ENCODE measurements at places on chromosomes 1 and 21.

GRCh38 chr1:235423214-235423652 lies 56.0 kb downstream of the TBCE start:
- DNase-seq, result no peak

DNA sequence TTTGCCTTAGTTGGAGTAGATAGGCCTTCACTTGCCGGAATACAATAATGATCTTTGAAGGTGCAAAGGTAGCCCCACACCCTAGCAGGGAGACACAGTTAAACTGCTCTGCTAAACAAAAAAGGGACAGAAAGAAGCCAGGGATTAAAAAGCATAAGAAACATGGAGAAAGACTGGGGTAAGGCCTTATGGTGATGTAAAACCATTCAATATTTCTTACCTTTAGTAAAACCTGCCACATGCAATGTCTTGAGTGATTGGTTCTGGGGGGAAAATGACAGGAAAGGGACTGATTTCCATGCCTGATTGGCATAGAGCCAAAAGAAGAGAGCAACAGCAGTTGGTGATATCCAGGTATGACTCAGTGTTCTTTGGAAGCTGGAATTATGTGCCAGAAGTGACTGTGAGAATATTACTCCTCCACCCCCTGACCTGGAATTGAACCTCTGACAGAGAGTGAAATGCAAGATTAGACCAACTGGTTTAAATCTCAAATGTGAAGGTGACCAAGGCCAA lies 8.1 kb downstream of the DNASE2B start:
- DNase-seq, result no peak

DNA sequence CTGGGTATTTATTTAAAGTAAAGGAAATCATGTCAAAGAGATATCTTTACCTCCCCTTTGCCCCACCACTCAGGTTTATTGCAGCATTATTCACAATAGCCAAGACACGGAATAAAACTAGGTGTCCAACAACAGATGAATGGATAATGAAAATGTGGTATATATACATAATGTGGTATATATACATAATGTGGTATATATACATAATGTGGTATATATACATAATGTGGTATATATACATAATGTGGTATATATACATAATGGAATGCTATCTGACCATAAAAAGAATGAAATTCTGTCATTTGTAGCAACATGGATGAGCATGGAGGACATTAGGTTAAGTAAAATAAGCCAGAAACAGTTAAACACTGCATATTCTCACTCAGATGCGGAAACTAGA lies 262.6 kb upstream of the PLXNA2 start:
- no peak for DNase-seq

GRCh38 chr1:195915826-195916225 lies 692.4 kb downstream of the KCNT2 start:
- DNase-seq, result no peak

- DNase-seq, result no peak
Observed at GRCh38 chr1:160171980-160172379, 18.4 kb upstream of the CASQ1 start.

- no peak for DNase-seq
Observed at GRCh38 chr1:238186887-238187574, 296.3 kb upstream of the ZP4 start.

GRCh38 chr1:180981596-180982387 lies 40.9 kb downstream of the STX6 start:
- DNase-seq, result no peak

DNA sequence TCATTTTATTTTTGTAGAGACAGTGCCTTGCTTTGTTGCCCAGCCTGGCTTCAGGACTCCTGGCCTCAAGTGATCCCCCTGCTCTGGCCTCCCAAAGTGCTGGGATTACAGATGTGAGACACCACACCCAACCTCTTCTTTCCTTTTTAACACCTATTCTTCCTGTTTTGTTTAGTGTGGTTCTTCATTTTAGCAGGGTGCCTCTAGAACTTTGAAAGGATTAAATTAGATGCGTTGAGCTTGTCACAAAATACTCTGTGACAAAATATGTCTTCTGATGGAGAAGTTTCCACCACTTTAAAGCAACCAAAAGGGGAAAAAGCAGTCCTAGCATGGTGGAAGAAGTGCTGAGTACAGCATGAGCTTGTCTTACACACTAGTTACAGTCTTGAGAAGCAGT lies 42.0 kb downstream of the CDC14A start:
- DNase-seq, result no peak

GRCh38 chr1:154478013-154478412 lies 24.0 kb upstream of the TDRD10 start:
- DNase-seq, result no peak

DNA sequence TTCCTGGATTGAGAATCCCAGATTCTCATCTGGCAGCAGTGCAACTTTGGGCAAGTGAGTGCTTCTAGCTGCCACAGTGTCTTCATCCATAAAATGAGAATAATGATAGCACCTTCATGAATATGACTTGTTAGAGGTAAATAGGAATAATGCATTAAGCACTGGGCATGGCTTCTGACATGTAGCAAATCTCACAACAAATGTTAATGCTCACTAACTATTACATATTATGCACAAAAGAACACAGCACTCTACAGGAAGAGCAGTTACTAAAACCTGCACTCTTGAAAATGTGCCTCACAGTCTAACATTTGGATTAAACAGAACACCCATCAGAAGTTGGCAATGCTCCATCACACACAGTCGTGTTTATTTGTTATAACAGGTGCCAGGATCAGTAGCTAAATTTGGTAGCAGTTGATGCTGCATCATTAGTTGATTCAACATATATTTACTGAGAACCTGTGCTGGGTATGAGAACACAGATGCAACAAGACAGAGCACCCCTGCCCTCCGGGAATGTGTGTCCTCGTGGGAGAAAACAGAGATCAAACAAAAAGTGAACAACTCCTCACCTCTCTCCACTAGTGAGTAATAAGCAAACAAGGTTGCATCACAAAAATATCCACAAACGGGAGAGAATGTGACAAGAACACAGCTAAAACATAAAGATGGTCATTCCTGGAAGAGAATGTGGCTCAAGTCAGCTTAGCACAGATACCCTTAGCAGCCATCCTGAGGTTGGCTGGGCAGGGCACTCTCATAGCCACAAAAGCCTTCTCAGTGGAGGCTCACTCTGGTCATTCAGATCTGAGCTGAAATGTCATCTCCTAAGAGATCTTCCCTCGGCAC lies 26.2 kb upstream of the LBR start:
- DNase-seq, result no peak

DNA sequence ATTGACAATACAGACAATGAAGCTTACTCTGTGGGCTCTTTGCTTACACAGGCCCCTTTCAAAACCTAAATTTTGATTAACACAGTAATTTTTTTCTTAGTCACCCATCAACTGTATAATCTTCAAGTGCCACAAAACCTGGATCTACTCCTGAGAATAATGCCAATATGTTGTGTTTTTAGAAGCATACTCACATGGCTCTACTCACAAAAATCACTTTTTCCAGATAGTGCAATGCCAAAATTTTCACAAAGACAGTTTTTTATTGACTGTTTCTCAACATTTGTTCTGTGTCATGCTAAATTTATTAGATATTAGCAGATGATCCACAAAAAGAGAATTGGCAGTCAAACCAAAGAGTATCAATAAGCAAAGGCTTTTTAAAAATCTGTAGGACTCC lies 493.7 kb upstream of the C1orf87 start:
- DNase-seq, result no peak

Data from right kidney (tissue), 9 donors.